Uterine smooth muscle cell (primary cell): ENCODE measurements at places on chromosomes 3 and 15. TPM values are rescaled to one million over a fixed set of nuclear protein-coding genes. Genes with fewer than 3 reads are reported as not detected.

Gene CYP8B1
- total RNA-seq = under 0.01 TPM in 1 of 2 replicates, not detected in the other

Gene LIPH
- under 0.01 TPM in 1 of 2 replicates, not detected in the other for total RNA-seq

Gene SLC28A2
- not detected in 2 replicates for total RNA-seq

Gene ESYT3
- 4.5 and 6.5 TPM in 2 replicates for total RNA-seq

Gene CSTA
- total RNA-seq = 0.11 and 1.1 TPM in 2 replicates

Gene PRSS50
- total RNA-seq = 0.12 TPM in 1 of 2 replicates, not detected in the other

Gene IREB2
- total RNA-seq = 23.4 and 25.9 TPM in 2 replicates

Gene TMEM40
- total RNA-seq = not detected in 2 replicates

Gene SLC6A11
- total RNA-seq = not detected in 2 replicates

Gene NPAP1
- not detected in 2 replicates for total RNA-seq

Gene RETNLB
- not detected in 2 replicates for total RNA-seq

Gene EFCC1
- total RNA-seq = not detected in 2 replicates

Gene ITIH1
- not detected in 2 replicates for total RNA-seq

Gene DUOX2
- total RNA-seq = under 0.01 TPM in 1 of 2 replicates, not detected in the other

Gene MORC1
- not detected in 2 replicates for total RNA-seq

Gene ZXDC
- total RNA-seq = 24.1 and 29.5 TPM in 2 replicates

Gene ALS2CL
- total RNA-seq = 1.4 and 1.9 TPM in 2 replicates

Gene GOLGA6B
- total RNA-seq = not detected in 2 replicates

Gene ST3GAL6
- 4.1 and 12.9 TPM in 2 replicates for total RNA-seq
